ENCODE measurements at places on chromosomes 5 and 9.
A peak's percentile ranks its signal among the peaks of the same experiment; 100 is the strongest.

DNA sequence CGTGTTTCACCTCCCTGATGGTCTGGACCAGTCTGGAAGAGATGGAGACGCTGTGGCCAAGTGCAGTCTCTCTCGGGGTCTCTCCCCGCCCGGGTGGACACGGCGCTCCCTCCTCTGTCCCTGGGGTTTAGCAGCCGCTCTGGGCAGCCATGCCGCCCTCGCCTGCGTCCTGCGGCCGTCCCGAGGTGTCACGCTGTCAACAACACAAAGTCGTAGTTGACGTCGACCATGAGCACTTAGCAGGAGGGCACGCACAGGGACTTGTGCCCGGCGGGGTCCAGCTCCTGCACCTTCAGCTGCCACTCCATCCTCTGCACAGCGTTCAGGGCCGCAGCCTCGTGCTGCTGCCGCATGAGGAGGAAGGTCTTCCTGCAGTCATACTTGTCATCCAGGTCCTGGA is 368.9 kb downstream of the CDH9 start:
- DNase-seq: no peak

- no peak for DNase-seq
Observed at GRCh38 chr9:16510482-16510881, 360.0 kb downstream of the BNC2 start.

DNA sequence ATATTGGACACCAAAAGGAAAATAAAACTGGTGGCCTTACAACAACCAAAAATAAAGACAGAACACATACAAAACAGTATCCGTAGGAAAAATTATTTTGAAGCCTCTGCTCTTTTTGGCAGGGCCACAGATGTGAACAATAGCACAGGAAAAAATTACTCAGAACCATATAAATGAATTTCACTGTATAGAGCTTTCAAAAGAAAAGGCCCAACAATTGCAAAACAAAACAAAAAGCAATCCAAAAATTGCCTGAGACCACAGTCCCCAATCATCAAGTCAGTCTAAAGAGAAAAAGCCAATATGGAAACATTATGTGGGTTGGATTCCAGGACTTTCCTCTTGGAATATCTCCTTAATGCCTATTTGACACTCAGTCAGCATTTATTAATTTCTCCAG is 243.8 kb downstream of the CEMIP2 start:
- no peak for DNase-seq

GRCh38 chr9:77883133-77883532 is 148.5 kb downstream of the GNAQ start:
- no peak for DNase-seq

DNA sequence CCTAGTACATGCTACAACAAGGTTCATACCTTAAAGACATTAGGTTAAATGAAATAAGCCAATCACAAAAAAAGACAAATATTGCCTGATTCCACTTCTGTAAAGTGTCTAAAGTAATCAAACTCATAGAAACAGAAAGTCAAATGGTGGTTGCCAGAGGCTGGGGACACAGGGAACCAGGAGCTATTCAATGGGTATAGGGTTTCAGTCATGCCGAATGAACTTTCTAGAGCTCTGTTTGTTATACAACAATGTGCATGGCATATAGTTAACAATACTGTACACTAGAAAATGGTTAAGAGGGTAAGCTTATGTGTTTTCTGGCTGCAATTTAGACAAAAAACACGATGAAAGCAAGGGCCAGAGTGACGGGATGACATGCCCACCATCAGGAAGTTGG is 70.8 kb upstream of the EGFLAM start:
- no peak for DNase-seq

- no peak for DNase-seq
Observed at GRCh38 chr9:136860933-136861873, 4.9 kb downstream of the EDF1 start.

- no peak for DNase-seq
Observed at GRCh38 chr5:172452398-172453205, 1.7 kb downstream of the SH3PXD2B start.

DNA sequence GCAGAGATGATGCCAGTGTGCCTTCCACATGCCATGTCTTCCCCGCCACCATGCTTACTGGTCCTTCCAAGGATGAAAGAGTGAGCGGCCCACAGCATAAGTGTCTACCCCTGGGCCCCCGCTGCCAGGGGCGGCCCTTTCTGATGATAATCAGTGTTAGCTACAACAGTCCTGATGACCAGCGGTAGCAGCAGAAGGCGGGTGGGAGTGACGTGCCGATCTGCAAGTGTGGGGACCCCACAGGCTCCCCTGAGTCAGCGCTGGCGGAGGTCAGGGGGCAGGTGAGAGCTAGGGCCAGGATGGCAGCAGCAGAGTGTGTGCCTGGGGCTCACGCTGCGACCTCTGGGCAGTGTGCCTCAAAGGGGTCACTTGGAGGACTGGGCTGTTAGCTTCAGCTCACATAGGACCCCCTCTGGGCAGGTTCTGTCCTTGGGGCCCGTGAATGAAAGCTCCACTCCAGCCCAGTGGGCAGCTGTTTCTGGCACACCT is 80.4 kb downstream of the HMCN2 start:
- DNase-seq: no peak

DNA sequence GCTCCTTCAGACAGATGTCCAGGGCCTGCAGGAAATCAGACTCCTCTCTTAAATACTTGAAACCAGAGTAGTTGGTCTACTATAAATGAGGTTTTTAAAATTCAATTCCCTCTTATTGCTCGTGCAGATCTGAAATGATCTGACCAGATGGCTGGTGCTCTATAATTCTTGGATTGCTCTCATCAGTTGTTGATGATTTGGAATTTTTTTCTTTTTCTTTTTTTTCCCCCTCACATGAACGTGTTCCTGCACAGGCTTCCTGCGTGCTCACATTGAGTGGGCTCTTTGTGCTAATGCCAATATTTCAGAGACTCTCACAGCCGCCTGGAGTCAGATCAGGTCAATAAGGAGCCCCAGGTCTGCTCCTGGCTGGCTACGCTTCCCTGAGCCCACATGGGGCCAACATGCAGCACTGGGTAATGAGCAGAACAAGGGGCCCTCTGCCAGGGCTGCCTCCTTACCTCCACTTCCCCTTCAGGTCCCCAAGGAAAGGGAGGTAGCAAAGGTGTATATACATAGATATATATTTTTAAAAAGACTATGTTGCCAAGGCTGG is 82.0 kb downstream of the SIL1 start:
- no peak for DNase-seq

DNA sequence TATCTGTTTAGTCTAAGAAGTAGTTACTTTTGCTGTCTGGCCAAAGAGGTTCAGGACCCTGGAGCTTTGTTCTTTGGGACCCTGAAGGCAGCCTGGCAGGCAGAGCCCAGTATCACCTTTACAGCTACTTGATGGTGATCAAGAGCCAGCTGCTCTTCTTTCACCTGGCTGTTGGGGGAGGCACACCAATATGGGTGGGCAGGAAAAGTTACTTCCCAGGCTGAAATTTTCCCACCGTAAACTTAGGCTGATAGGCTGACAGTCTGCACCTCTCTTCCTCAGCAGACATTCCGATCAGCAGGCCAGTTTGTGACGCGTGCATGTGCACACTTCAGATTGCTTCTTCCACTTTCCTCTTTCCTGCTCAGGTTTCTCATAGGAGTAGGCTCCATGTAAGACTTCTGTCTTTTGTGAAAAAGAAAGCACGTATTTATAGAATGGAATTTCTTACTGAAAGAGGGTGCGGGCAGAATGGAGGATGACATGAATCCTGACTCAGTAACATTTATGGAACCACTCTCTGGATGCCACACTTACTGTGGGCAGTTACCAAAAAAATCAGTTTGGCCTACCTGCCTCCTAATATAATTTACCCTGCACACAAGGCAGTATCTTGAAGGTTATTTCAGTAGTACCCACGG is 223.9 kb upstream of the DMRT1 start:
- no peak for DNase-seq

- no peak for DNase-seq
Observed at GRCh38 chr5:102153003-102153759, 142.9 kb downstream of the SLCO4C1 start.

GRCh38 chr5:42598311-42598710 is 158.3 kb upstream of the CCDC152 start:
- DNase-seq: no peak

DNA sequence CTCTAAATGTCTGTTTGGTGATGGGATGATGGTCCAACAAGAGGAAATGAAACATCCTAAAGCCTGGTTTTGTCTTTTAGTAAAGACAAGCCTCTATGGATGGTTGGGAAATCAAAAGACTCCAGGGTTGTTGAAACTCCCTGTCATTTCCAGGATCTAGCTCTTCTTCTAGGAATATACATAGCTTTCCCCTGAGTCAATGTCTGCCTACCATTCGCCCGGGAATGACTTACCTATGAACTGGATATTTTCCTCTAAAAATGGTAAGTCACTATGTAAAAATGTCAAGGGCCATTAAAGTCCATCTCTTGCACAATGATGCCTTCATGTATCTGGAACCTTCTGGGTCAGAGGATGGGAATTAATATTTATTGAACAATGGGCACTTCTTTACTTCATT is 11.1 kb upstream of the KIF12 start:
- DNase-seq: no peak

GRCh38 chr5:90890180-90890579 is 331.6 kb downstream of the ADGRV1 start:
- DNase-seq: no peak

GRCh38 chr5:2756211-2757152 is 5.0 kb upstream of the IRX2 start:
- no peak for DNase-seq

DNA sequence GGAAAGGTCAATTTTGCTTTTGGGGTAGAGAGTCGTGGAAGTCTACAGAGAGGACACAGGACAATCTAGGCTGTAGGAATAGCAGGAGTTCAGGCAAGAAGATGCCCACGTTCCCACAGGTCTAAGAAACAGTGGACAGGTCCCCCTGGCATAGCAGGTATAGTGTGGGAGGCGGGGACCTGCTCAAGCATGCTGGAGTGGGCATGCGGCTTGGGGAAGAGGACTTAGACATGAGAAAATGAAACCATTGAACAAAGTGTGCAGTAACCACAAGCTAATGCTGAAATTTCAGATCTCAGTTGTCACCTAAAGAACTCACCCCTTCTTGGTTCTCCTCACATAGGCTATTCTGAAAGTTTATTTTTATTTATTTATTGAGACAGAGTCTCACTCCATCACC is 142.8 kb upstream of the EFNA5 start:
- DNase-seq: no peak

- no peak for DNase-seq
Observed at GRCh38 chr9:117092582-117092981, 322.3 kb downstream of the ASTN2 start.

DNA sequence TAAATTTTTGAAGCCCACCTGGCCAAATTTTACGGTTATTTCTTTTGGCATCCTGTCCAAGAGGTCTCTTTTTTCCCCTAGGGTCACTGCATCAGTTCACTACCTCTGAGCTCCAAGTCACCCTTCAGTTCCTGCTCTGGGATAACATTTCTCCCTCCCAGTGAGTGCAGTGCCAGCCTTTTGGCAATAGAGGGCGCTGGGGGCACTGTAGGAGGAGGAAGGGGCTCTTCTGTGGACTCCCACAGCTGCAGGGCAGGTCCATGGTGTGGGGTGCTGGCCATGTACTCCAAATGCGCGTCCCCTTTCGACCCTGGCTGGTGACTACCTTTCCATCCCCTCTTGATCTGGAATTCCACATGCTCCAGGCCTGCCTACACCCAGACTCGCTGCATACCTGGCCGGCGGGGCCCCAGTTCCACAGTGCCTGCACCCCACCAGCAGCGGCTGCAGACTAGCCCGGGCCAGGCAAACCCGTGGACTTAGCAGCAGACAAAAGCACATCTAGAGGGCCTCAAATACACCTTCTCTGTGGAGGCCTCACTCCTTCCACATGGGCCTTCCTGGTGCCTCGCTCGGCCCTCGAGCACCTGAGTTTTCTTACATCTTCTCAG is 20.3 kb upstream of the NINJ1 start:
- no peak for DNase-seq

DNA sequence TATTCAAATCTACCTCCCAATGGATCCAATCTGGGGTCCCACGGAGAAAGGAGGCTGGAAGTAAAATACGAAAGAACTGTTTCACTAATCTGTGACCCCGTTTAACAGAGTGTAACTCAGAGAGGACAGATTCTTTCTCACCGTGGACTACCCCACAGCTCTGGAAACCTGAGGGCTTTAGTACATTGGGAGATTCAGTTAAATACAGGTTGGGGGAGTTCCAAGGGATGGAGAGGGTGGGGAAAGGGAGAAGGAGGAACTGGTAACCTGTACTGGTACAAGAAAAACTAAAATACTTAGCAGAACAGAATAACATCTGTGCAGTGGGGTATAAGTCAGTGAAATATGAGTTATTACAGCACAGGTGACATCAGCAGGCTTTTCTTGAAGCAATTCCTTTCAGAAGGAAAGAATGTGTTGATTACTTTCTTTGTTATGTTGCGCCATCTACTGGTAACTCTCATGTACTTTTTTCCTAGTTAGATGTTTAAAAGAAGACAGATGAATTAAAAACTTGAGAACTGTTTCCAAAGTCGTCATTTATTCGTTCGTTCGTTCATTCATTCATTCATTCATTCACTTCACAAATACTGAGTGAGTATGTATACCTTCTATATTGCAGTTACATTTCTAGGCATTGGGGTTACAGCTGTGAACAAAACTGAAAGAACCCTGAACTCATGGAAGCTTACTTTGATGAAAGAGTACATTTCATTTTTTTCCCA is 30.0 kb upstream of the STOM start:
- DNase-seq: peak; percentile 34

GRCh38 chr9:112285056-112285455 is 48.4 kb downstream of the PTBP3 start:
- DNase-seq: no peak

- DNase-seq: no peak
Observed at GRCh38 chr9:108687006-108687987, 168.5 kb downstream of the ACTL7B start.

DNA sequence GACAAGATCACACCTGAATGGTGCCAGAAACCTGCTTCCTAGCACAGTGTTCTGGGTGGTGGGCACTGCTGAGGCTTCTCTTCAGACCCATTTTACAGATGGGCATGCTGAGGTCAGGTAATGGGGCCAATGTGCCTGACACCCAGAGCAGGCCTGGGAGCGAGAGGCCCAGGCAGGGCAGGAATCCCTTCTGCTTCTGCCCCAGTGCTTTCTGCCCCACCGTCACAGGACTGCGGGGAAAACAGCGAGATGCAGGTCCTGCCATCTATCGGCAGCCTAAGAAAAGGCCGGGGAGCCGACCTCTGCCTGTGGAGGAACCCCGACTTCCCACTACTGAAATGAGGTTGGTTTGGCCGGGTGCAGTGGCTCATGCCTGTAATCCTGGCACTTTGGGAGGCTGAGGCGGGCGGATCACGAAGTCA is 22.8 kb upstream of the RNU6ATAC start:
- no peak for DNase-seq

- no peak for DNase-seq
Observed at GRCh38 chr9:126403397-126403796, 76.8 kb downstream of the MVB12B start.

Data from DMS 273 treated with DMSO at 0.1 percent for 48 hours (cell line).